ENCODE measurements at places on chromosomes 13 and 19.

DNA sequence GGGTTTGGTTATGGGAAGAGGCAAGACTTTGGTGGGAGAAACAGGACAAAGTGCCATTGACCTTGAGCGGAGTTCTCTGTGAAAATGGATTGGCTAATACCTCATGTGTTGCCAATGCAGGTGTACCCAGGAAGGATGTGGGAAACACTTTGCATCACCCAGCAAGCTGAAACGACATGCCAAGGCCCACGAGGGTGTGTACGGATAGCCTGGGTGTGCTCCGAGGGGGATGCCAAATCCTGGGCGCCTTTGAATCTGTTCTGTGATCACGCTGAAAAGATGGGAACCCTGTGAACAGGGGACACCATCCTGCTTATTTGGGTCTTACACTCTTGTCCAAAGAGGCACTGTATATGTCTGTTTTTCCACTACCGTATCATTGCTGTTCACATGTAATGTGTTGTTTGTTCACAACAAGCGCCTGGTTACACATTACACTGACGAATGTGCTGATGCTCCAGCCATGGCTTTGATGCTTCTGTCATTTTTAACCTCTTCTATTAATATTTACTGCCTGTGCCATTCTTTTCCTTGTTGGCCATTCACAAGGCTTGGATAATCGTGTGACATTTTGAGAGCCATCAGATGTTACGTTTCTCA is 8.3 kb downstream of the GTF3A start:
- peaks cover 29% of the 10 kb centered on the region for H3K4me1 ChIP-seq
- no peak overlapping the region for H3K4me3 ChIP-seq
- peaks cover 12% of the 10 kb centered on the region for H3K36me3 ChIP-seq

DNA sequence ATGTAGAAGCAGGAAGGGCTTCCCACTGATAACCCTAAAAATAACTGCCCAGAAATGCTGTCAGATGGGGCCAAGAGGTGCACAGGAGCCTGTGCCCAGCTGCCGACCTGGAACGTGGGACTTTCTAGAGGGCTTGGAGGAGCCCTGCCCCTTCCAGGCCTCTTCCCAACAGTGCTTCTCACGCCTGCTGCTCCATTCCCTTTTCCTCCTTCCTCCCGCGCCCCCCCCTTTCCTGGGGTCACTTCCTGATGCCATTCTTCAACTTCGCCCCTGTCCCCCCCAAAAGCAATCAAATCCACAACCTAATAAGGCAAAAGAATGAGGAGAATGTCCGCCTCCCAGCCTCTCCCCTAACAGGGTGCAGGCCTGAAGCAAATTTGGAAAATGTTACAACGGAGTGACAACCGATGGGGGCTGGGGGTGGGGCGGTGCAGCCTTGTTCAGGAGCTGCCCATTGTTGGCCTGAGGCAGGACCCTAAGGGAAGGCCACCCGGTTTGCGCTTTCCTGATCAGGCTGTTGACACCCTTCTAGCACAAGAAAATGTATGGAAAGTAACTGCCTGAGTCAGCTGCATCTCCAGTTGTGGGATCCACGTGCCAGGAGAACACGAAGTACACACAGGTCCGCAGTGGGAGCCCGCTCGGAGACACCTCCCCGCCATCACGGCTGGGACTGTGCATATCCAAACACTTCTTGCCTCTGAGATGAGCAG is 18.7 kb downstream of the ACTN4 start:
- peak overlapping the region; percentile 66 for H3K27ac ChIP-seq
- H3K4me3 ChIP-seq = no peak overlapping the region
- H3K4me1 ChIP-seq = peaks cover 94% of the 10 kb centered on the region
- no peak for DNase-seq
- H3K27me3 ChIP-seq = peaks cover 26% of the 10 kb centered on the region

DNA sequence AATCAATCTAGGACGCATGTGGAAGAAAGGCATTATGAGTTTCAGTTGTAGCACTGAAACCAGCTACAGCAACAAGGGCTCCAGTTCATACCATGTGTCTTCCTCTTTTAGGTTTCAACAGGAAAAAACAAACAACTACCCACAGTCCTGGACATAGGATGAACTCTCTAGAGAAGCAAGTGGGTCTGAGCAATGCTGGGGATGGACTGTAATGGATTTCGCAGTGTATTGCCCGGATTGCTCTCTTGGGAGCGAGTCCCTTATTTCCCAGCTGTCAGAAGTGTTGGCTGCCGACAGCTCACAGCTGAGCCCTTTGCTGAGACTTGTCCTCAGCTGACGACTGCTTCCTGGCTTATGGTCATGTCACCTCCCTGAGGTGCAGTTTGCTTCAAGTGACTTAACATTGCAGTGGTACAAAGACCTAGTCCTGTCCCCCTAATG is 12.1 kb upstream of the MYCBP2 start:
- DNase-seq = no peak
- H3K27ac ChIP-seq = no peak overlapping the region
- no peaks in the 10 kb centered on the region for H3K36me3 ChIP-seq
- peaks cover 7% of the 10 kb centered on the region for H3K4me1 ChIP-seq
- H3K4me3 ChIP-seq = no peak overlapping the region
- no peaks in the 10 kb centered on the region for H3K27me3 ChIP-seq

DNA sequence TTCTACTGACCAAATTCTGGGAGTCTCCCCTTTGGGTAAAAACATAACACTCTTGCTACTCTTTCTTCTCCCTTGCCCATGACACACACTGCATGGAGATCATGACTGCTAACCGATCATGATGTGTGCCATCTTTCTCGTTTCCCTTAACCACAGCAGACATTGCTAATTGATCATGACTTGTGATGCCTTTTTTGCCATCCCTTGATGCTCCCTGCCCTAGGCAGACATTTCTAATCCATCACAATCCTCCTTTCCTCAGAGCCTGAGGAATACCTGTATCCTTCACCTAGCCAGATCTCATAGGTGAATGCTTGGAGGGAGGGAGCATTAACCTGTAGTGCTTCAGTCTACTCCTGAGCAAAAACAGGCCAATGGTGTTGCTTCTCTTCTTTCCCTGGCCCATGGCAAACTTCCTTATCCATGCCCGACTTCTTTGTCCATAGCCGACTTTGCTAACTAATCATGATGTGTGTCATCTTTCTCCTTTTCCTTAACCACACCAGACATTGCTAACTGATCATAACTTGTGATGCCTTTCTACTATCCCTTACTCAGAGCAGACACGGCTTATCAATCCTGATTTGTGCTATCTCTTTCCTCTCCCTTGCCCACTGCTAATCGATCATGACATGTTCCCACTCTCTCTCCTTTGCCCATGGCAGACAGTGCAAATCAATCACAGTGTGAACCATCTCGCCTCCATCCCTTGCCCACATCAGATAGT is 17.7 kb downstream of the NUMBL start:
- peaks cover 19% of the 10 kb centered on the region for H3K36me3 ChIP-seq
- H3K27ac ChIP-seq = no peak overlapping the region
- no peaks in the 10 kb centered on the region for H3K27me3 ChIP-seq
- H3K4me3 ChIP-seq = no peak overlapping the region

DNA sequence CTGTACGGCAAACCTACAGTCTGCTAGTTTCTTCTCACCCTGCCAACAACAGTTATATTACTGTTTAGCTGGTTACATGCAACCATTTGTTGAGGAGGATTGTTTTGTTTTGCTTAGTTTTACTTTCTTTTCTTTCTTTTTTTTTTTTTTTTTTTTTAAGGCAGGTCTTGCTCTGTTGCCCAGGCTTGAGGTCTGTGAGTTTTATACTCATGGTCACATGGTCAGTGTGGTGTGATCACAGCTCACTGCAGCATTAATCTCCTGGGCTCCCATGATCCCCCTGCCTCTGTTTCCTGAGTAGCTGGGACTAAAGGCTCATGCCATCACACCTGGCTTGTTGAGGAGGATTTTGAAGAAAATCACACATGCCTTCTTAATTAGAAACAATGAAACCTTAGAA is 505.6 kb downstream of the GPC5 start:
- no peak overlapping the region for H3K27ac ChIP-seq
- H3K4me3 ChIP-seq = no peak overlapping the region
- no peaks in the 10 kb centered on the region for H3K27me3 ChIP-seq
- no peaks in the 10 kb centered on the region for H3K36me3 ChIP-seq
- H3K4me1 ChIP-seq = no peaks in the 10 kb centered on the region

GRCh38 chr19:10207026-10207425 is 12.3 kb upstream of the DNMT1 start:
- H3K27me3 ChIP-seq = no peaks in the 10 kb centered on the region
- H3K27ac ChIP-seq = no peak overlapping the region
- no peaks in the 10 kb centered on the region for H3K4me1 ChIP-seq
- no peaks in the 10 kb centered on the region for H3K36me3 ChIP-seq

GRCh38 chr19:788686-788982 is 8.6 kb upstream of the PTBP1 start:
- H3K4me3 ChIP-seq = no peak overlapping the region
- H3K4me1 ChIP-seq = peaks cover 6% of the 10 kb centered on the region
- no peaks in the 10 kb centered on the region for H3K27me3 ChIP-seq
